ENCODE measurements at places on chromosomes 1 and 21. TPM values are rescaled to one million over a fixed set of nuclear protein-coding genes. Genes with fewer than 3 reads are reported as not detected.

The DNAJC6 gene
- total RNA-seq, result 35.0 TPM

The KIF17 gene
- 1.7 TPM for total RNA-seq

The RGS18 gene
- 11.1 TPM for total RNA-seq

The GNG4 gene
- 0.65 TPM for total RNA-seq

The BGLAP gene
- total RNA-seq, result 0.75 TPM

The FCRLB gene
- 2.9 TPM for total RNA-seq

The SYCP1 gene
- total RNA-seq, result 0.89 TPM

The SYTL1 gene
- 3.9 TPM for total RNA-seq

The PCP4L1 gene
- 5.9 TPM for total RNA-seq

DNA sequence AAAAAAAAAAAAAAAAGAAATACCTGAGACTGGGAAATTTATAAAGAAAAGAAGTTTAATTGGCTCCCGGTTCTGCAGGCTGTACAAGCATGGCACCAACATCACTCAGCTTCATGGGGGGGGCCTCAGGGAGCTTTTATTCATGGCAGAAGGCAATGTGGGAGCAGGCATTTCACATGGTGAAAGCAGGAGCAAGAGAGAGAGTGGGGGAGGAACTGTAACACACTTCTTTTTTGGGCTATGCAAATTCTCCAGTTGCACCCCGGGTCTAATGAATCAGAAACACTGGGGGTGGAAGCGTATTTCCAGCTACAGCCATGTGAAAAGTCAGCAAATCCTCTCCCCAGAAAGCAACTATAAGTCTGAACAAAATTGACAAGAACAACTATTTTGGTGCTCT lies 11.8 kb upstream of the SOD1 start:
- H3K27me3 ChIP-seq, result no peaks in the 10 kb centered on the region
- no peaks in the 10 kb centered on the region for H3K36me3 ChIP-seq
- no peak overlapping the region for H3K27ac ChIP-seq

DNA sequence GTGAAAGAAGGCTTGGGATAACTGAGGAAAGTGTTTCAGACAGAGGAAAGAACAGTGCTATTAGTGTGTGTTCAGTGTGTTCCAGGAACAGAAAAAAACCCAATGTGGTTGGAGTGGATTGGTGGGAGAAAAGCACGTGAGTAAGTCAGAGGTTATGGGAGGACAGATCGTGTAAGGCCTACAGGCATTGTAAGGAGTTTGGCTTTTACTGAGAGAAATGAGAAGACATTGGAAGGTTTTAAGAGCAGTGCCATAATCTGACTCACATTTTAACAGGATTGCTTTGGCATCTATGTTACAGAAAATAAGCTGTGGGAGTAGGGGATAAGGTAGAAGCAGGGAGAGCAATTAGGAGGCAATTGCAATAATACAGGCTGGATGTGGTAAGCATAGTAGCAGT lies 4.8 kb downstream of the ARPC5 start:
- H3K36me3 ChIP-seq, result peaks cover 13% of the 10 kb centered on the region
- H3K4me1 ChIP-seq, result peaks cover 1% of the 10 kb centered on the region
- DNase-seq, result no peak

- H3K4me1 ChIP-seq, result no peaks in the 10 kb centered on the region
- H3K27ac ChIP-seq, result no peak overlapping the region
- H3K36me3 ChIP-seq, result no peaks in the 10 kb centered on the region
- no peak overlapping the region for H3K4me3 ChIP-seq
- no peak for DNase-seq
Measured at GRCh38 chr1:29551123-29551936, 315.0 kb downstream of the PTPRU start.

- DNase-seq, result no peak
- no peaks in the 10 kb centered on the region for H3K27me3 ChIP-seq
- no peak overlapping the region for H3K4me3 ChIP-seq
- H3K4me1 ChIP-seq, result no peaks in the 10 kb centered on the region
- H3K27ac ChIP-seq, result no peak overlapping the region
- peaks cover 15% of the 10 kb centered on the region for H3K36me3 ChIP-seq
Measured at GRCh38 chr1:10113501-10113900, 80.7 kb downstream of the UBE4B start.

GRCh38 chr1:94701796-94702441 lies 118.2 kb upstream of the SLC44A3 start:
- no peaks in the 10 kb centered on the region for H3K36me3 ChIP-seq
- H3K27me3 ChIP-seq, result no peaks in the 10 kb centered on the region
- no peaks in the 10 kb centered on the region for H3K4me1 ChIP-seq
- H3K27ac ChIP-seq, result no peak overlapping the region

DNA sequence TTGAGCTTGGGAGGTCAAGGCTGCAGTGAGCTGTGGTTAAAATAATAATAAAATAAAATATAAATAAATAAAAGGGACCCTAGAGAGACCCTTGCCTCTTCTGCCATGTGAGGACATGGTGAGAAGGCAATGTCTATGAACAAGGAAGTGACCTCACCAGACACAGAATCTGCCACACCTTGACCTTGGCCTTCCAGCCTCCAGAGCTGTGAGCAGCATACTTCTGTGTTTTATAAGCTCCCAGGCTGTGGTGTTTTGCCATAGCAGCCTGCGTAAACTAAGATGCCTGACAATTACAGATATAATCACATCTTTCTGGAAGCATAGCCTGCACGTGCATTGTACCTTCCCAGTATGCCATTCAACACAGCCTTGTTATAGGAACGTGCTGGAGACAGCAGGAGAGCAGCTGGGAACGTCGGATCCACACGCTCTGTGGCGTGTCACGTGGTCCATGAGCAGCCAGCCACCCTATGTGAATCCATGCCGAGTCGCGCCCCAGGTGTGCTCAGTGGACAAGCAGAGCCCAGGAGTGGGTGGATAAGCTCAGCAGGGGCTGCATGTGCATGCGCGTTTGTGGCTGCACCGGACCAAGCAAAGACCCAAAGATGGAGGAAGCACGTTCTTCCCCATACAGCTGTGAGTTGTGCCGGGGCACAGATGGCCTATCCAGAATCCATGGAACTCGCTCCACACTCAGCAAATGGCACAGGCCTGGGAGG lies 17.8 kb downstream of the WNT9A start:
- no peaks in the 10 kb centered on the region for H3K4me1 ChIP-seq
- H3K27ac ChIP-seq, result no peak overlapping the region
- H3K4me3 ChIP-seq, result no peak overlapping the region
- no peak for DNase-seq

GRCh38 chr1:214427871-214428277 lies 123.5 kb downstream of the PTPN14 start:
- H3K36me3 ChIP-seq, result no peaks in the 10 kb centered on the region
- no peaks in the 10 kb centered on the region for H3K4me1 ChIP-seq
- H3K27me3 ChIP-seq, result no peaks in the 10 kb centered on the region
- no peak overlapping the region for H3K4me3 ChIP-seq
- H3K27ac ChIP-seq, result no peak overlapping the region

DNA sequence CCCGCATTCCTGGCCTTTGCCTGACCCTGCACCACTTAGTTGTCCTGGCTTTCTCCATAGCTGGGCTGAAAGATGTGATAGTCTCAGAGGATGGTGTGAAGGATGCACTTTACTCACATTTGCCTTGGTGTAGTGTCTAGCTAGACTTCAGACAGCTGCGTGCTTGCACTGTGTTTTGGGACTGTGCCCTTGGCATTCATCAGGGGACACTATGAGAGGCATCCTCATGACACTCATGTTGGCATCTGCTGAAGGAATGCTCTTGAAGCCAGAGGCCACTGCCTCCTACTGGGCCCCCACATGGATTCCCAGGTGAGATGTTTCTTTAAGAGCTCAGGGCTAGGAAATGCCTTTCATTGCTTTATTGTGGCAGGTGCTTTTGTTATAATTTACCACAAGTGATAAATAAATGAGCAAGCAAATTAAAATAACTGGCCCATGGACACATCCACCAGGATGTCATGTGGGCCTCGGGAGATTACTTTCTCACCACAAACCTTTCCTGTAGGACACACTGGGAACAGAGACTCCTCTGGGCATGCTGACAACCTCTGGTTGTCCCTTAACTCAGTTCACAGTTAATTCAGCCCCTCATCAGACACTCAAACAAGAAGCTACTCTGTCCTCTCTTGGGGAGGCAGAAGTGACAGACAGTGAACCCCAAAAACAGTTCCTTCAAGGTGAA lies 99.4 kb upstream of the SPATA6 start:
- H3K27me3 ChIP-seq, result no peaks in the 10 kb centered on the region
- H3K36me3 ChIP-seq, result no peaks in the 10 kb centered on the region
- H3K4me1 ChIP-seq, result no peaks in the 10 kb centered on the region

DNA sequence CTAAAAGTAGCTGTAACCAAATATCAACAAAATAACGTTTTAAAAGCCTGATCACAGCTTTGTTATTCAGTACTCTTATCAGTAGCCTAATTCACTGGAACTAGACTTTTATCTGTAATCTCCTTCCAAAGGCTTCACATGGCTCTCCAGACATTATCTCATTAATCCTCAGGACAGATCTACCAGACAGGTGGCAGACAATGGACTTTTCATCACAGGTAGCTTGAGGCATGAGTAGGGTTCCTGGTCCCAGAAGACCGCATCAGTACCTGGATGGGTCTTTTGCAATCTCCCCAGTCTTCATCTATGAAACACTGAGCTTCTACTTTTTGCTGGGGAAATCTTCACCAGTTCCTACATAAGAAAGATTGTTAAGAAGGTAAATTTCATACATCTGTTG lies 132.2 kb upstream of the FOXD3 start:
- no peak for DNase-seq
- H3K36me3 ChIP-seq, result no peaks in the 10 kb centered on the region
- H3K27ac ChIP-seq, result no peak overlapping the region
- no peak overlapping the region for H3K4me3 ChIP-seq
- peaks cover 2% of the 10 kb centered on the region for H3K27me3 ChIP-seq

DNA sequence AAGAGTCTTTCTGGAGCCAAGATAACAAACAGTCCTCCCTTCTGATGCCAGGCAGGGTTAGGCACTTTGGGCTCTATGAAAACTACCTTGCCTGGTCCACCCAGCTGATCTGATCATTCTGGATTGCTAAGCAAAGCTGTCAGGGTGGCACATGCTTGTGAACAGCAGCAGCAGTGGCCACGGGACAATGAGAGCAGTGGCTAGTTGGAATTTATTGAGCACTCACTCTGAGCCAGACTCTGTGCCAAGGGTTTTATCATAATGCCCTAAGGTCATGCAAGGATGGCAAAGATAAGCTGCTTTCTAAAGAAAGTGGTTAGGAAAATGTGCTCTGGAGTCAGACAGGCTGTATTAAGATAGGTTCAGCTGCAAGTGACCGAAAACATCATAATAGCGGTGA lies 390.4 kb upstream of the VAMP3 start:
- no peak overlapping the region for H3K27ac ChIP-seq
- no peaks in the 10 kb centered on the region for H3K4me1 ChIP-seq
- H3K4me3 ChIP-seq, result no peak overlapping the region
- no peaks in the 10 kb centered on the region for H3K27me3 ChIP-seq
- peak; percentile 12 for DNase-seq

DNA sequence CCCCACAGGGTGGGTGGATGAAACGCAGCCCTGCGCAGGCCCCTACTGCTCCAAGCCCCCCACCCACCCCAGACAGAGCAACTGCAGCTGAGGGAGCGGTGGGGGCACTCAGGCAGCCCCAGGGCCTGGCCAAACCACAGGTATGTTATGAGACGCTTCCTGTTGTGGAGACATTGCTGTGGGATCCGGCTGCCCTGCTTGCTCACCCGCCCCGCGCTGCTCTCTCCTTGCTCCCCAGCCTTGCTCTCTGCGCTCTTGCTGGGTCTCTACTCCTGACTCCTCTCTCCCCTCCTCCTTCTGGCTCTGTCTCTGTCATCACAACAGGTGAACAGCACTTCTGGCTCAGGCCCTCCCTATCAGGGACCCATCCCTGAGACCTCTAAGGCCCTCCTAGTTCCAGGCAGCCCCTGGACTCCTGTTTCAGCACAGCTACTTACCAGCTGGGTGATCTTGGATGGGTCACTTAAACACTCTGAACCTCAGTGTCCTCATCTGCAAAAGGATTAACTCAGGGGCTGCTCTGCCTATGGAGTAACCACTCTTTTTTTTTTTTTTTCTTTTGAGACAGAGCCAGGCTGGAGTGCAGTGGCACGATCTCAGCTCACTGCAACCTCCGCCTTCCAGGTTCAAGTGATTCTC lies 15.9 kb downstream of the COL8A2 start:
- no peak overlapping the region for H3K4me3 ChIP-seq
- H3K4me1 ChIP-seq, result no peaks in the 10 kb centered on the region
- H3K36me3 ChIP-seq, result no peaks in the 10 kb centered on the region
- no peak overlapping the region for H3K27ac ChIP-seq

DNA sequence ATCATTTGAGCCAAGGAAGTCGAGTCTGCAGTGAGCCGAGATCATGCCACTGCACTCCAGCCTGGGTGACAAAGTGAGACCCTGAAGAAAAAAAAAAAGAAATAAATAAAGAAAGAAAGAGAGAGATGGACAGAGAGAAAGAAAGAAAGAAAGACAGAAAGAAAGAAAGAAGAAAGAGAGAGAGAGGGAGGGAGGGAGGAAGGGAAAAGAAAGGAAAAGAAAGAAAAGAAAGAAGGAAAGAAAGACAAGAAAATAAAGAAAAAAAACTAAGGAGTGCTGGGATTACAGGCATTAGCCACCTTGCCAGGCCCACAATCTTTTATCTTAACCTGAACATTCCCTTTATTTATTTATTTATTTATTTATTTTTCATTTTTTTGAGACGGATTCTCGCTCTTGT lies 51.7 kb upstream of the SOD1 start:
- no peaks in the 10 kb centered on the region for H3K27me3 ChIP-seq
- DNase-seq, result no peak
- H3K27ac ChIP-seq, result no peak overlapping the region
- no peaks in the 10 kb centered on the region for H3K4me1 ChIP-seq

DNA sequence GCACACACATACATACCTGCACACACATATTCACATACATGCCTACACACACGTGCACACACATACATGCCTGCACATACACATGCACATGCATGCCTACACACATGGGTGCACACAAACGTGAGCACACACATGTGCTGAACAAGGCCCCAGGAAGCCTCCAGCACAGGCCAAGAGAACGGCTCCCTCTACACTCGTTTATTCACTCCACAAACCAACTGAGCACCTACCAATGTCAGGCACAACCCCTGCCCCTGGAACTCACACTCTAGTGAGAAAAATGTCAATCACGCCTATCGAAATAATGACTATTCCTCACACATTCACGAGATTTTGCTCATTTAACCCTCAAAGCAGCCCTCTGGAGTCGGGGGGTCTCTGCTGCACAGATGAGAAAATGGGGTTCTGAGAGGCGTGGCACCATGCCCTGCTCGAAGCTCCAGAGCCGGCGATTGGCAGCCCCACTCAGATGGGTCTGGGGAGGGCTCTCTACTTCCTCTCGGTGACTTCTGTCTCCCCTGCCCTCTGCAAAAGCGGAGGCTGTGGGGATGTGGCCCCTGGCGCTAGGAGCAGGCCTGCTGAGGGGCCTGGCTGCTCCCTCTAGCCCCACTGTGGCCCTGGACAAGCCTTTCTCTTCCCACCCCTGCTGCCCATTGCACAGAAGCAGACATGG lies 90.2 kb upstream of the RUNX3 start:
- H3K36me3 ChIP-seq, result no peaks in the 10 kb centered on the region
- H3K27me3 ChIP-seq, result no peaks in the 10 kb centered on the region
- no peaks in the 10 kb centered on the region for H3K4me1 ChIP-seq
- no peak overlapping the region for H3K27ac ChIP-seq
- H3K4me3 ChIP-seq, result no peak overlapping the region

DNA sequence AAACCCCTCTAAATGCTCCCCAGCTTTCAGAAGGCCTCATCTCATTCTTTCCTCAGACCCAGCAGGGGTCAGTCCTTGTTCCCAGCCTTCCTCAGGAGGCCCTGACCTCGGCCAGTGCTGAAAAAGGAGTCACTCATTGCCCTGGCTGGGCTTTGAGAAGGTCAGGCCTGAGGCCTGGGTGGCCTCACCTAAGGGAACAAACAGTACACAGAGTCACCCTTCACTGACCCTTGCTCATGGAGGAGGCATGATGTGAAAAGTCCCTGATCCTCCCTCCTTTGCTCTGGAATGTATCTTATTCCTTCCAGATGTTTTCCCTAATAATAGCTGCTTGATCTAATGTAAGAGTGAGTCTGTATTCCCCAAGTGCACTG lies 117.7 kb upstream of the SLC44A3 start:
- no peaks in the 10 kb centered on the region for H3K4me1 ChIP-seq
- no peaks in the 10 kb centered on the region for H3K36me3 ChIP-seq
- no peaks in the 10 kb centered on the region for H3K27me3 ChIP-seq
- no peak overlapping the region for H3K4me3 ChIP-seq
- H3K27ac ChIP-seq, result no peak overlapping the region

All from liver (tissue), 10 donors.